Stimulated activated CD8-positive, alpha-beta memory T cell treated with anti-CD3 and anti-CD28 coated beads, Interleukin-2, amount 100 ng/mL, for 48 hours (primary cell): ENCODE measurements at places on chromosomes 5 and 9.

GRCh38 chr5:82812575-82812974, 264.6 kb downstream of the TMEM167A start:
- no peak for DNase-seq

GRCh38 chr9:127311239-127311741, 46.7 kb downstream of the GARNL3 start:
- DNase-seq, result no peak

- no peak for DNase-seq
These were observed 109.2 kb downstream of the MTRR start for GRCh38 chr5:7978114-7978513.

DNA sequence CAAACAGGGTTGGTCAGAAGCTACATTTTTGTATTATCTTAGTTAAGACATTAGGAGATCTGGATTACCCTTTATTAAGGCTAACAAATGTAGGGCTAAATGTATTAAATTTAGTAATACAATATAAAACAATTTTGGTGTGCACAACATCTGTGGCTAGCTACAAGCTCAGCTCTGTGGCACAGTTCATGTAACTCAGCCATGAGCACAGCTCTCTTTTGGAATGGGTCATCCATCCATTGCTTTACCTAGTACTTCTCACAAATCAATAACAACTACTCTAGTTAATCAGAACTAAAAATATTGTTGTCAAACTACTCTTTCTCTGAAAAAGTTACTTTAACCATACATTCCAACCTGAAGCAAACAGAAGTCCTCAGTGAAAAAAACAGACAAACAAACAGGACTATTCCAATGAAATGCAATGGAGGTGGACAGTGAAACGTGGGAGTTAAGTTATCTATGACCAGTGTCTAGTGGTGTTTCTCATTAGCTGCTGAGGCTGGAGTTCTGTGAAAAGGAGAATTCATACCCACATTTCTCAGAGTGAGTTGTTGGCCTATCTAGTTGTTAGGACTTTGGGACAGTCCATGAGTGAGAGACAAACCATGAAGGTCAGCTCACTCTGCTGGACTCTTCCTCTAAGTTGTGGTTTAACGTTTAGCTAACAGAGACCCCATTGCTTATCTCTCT, 55.1 kb downstream of the PIP5K1B start:
- DNase-seq, result no peak

GRCh38 chr5:141711687-141712086, 29.7 kb upstream of the ARAP3 start:
- DNase-seq, result no peak
